Activated T-helper 2 cell treated with anti-CD3 and anti-CD28 coated beads, Interferon-gamma antibody, Interleukin-2, Interleukin-4, amounts not matched to agents 10 μg/mL and 5 μg/mL and 100 μg/mL, durations not matched to agents 14 hours and 24 hours and 36 hours (primary cell): ENCODE measurements at places on chromosomes 16 and 17. TPM values are rescaled to one million over a fixed set of nuclear protein-coding genes. Genes with fewer than 3 reads are reported as not detected.

DNA sequence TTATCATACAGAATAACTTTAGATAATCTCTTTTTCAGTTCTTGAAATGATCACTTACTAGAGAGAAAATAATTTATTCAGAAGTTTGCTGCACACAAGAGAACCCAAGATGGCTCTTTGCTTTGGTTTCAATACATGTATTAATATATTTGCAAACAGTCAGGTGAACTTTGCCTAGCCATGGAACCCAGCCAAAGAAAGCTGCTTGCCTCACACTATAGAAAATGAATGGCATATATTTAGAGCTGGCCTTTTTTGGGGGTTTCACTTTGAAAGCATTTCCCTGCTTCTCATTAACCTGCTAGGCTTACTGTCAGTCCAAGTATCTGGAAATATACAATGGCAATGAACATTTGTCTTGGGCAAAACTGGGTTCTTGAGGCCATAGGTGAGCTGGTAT, 75.3 kb downstream of the MRTFB start:
- H3K36me3 ChIP-seq, result no peaks in the 10 kb centered on the region
- no peak overlapping the region for H3K27ac ChIP-seq
- H3K4me3 ChIP-seq, result no peak overlapping the region
- H3K27me3 ChIP-seq, result no peaks in the 10 kb centered on the region
- H3K4me1 ChIP-seq, result peaks cover 1% of the 10 kb centered on the region

DNA sequence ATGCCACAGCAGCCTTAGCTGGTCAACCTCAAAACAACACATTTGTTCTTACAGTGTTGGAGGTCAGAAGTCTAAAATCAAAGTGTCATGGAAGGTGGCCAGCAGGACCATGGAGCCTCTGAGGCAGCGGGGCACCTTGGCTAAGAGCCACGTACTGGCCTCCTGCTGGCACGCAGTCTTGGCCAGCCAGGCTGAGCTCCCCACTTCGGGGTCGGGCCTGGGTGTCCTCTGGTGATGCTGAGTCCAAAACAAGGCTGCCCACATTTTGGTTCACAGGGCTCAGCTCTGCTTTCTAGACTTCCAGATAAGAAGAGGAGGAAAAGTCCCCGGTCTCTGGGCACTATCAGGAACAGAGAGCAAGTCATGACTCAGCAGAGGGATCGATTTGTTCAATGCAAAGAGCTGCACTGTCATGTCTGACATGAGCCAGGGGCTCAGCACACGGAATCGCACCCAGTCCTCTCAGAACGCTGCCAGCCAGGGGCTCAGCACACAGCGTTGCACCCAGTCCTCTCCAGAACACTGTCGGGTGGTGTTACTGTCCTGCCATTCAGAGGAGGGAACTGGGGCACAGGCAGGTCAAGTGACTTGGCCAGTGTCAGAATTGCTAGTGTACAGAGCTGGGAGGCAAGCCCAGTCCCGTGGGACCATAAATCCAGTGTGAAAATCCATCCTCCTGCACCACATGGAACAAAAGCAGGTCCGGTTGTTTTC, 2.5 kb downstream of the LGALS9 start:
- peaks cover 39% of the 10 kb centered on the region for H3K4me1 ChIP-seq
- no peak for DNase-seq
- H3K27ac ChIP-seq, result no peak overlapping the region
- H3K4me3 ChIP-seq, result no peak overlapping the region
- H3K36me3 ChIP-seq, result peaks cover 17% of the 10 kb centered on the region

DNA sequence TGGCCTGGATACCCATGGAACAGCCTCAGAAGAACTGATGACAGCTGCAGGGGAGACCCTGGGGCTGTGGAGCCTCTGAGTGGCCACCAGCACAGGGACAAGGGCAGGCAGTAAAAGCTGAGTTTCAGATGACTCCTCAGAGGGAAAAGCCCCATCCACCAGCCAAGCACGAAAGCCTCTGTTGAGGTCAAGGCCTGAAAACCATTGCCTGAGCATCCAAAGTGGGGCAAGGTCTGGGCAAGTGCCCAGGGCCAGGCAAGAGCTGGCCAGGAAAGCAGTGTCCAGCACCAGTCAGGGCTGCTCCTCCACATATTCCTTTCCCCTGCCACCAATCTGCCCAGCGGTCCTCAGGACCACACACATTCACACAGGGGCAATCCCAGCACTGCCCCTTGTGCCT, 16.4 kb downstream of the ATP6V0D1 start:
- H3K27me3 ChIP-seq, result no peaks in the 10 kb centered on the region
- no peak for DNase-seq
- no peak overlapping the region for H3K4me3 ChIP-seq
- H3K4me1 ChIP-seq, result peaks cover 4% of the 10 kb centered on the region
- H3K36me3 ChIP-seq, result no peaks in the 10 kb centered on the region
- H3K27ac ChIP-seq, result no peak overlapping the region

GRCh38 chr17:8151120-8151640, 1.0 kb downstream of the PER1 start:
- H3K4me1 ChIP-seq, result peaks cover 25% of the 10 kb centered on the region
- DNase-seq, result peak; percentile 89
- H3K27ac ChIP-seq, result peak overlapping the region; percentile 86
- peak overlapping the region; percentile 94 for H3K4me3 ChIP-seq

Gene PLK1
- total RNA-seq, result 71.6 and 75.3 TPM in 2 replicates

Gene LRRC75A
- total RNA-seq, result 2.0 and 2.6 TPM in 2 replicates

DNA sequence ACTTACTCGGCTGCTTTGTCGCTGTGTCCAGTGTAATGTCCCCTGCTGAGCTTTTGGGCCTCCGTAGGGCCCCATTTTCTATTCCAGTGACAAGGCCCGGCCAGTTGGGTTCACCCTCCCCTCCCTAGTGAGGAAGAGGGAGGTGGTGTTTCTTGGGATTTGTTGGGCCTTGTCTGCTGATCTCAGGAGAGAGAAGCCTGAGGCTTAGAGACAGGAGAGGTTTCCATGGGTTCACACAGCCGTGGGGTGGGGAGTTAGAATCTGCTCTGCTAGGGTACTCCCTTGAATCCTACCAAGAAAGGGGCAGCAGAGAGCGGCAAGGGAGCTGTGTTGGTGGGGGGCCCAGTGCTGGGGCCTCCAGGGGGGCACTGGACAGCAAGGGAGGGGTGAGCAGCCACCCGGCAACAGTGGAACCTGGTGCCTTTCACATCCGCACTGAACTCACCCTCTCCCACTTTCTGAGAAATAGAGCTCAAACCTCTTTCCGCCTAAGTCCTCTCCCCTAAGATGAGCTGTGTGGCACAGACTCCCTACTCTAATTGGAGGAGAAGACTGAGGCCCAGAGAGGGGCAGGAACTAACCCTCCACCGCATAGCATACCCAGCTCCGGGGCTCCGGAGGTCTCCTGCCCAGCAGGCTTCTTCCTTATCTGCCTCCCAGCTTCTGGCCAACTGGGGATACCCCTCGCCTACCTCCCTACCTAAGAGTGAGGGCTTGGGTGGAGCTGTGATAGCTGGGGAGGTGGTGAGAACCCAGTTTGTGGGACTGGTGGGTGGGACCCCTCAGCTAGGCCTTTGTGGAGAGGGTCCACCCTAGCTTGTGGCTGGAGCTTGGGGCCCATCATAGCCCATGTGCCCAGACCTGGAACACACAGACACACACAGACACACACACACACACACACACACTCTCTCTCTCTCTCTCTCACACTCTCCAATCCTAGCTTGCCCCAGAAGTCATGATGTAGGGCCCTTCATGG, 6.8 kb downstream of the TBKBP1 start:
- peaks cover 46% of the 10 kb centered on the region for H3K4me1 ChIP-seq
- peak overlapping the region; percentile 85 for H3K27ac ChIP-seq
- peaks cover 15% of the 10 kb centered on the region for H3K36me3 ChIP-seq
- no peaks in the 10 kb centered on the region for H3K27me3 ChIP-seq

DNA sequence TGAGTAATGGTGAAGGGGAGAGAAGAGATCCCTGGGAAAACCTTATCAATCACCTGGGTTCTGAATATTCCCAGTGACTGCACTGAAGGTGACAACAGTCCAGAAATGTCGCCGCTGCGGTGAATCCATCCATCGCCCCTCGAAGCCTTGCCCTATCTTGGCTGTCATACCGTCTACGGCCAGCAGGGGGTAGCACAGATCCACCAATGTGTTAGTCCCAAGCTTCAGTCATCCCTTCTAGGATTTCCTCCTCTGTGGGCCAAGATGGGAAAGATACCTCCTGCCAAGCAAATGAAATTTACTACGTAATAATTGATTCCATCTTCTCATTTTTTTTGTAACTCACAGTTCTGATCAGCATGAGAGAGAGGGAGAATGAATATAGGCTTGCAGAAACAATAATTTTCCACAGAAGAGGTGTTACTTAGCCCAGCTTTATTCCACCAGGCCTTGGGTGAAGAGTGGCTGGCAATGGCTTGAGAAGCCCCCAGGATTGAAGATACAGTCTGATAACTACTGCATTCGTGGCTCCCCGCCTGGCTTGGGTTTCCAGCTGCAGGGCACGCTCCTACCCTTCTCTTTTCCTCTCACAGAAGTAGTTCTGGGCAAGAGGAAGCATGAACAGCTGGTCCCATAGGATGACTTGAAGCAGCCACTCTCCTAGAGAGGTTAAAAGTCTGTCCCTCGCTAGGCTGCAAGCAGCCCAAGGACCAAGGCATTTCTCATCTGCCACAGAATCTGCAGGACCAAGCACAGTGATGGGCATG, 2.6 kb upstream of the FMNL1 start:
- DNase-seq, result peak; percentile 73
- peaks cover 79% of the 10 kb centered on the region for H3K36me3 ChIP-seq
- peak overlapping the region; percentile 64 for H3K27ac ChIP-seq
- peak overlapping the region; percentile 85 for H3K4me3 ChIP-seq
- peaks cover 28% of the 10 kb centered on the region for H3K4me1 ChIP-seq
- H3K27me3 ChIP-seq, result no peaks in the 10 kb centered on the region

DNA sequence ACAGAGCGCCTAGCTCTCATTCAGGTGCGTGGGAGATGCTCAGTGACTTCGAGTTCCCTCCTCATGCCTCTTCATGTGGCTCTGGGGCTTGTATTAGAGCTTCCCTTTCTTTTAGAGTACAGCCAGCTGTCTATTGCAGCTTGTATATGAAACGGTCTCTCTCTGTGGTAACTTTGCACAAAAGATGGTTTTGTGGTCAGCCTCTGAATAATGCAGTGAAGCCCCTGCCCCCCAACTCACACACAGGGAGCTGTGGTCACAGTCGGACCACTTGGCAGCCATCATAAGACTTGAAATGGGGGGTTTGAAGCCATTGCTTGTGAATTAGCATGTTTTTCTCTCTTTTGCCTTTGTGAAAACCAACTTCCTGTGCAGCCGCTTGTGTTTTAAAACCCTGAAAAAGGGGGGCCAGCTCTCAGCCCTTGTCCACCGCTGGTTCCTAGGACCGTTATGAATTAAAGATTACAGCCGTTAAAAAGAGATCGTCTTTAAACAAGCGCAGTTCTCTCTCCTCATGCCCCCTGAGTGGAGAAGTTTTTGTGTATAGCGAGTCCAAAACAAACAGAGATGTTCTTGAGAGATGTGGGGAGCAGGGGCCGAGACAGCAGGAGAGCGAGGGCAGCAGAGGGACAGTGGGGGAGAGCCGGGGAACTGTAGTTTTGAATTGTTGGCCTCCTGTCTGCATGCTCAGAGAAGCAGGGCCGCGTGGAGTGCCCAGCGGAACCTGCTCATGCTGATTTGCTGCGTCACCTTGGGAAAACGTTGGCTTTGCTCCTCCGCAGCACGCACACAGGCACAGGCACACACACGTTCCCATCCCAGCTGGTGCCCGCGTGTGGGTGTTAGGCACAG, 199.0 kb downstream of the MSI2 start:
- peak overlapping the region; percentile 28 for H3K4me3 ChIP-seq
- H3K27me3 ChIP-seq, result no peaks in the 10 kb centered on the region
- peaks cover 45% of the 10 kb centered on the region for H3K36me3 ChIP-seq
- peaks cover 67% of the 10 kb centered on the region for H3K4me1 ChIP-seq
- peak; percentile 26 for DNase-seq
- peak overlapping the region; percentile 92 for H3K27ac ChIP-seq

Gene PIRT
- total RNA-seq, result not detected in 2 replicates

DNA sequence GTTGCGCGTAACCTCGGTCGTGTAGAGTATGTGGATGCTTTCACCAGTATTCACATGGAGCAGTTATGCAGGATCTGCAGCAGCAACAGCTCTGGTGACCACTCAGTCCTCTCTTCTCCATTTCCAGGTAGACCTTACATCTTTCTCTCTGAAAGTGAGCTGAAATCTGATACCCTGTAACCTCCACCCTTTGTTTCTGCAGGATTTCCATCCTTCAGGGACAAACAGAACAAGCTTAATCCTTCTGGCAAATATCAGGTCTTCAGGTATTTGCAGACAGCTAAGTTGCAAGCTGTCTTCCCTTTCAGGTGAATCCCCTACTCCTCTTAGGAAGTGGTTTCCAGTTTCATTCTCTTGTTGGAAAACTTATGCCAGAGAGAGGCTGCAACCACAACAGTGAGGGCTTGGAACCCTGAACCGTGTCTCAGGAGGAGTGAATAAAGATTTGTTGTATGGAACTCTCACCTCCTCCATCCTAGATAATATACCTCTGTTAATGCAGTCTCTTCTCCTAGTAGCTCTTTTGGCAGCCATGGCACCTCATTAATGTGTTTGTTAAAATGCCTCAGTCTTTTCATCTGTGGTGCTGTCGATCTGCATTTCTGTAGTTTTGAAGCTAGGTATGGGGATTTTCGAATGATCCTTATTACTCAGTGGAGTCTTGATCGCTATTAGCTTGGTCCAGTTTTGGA, 172.5 kb downstream of the PRKCA start:
- DNase-seq, result no peak
- no peak overlapping the region for H3K27ac ChIP-seq
- no peak overlapping the region for H3K4me3 ChIP-seq

DNA sequence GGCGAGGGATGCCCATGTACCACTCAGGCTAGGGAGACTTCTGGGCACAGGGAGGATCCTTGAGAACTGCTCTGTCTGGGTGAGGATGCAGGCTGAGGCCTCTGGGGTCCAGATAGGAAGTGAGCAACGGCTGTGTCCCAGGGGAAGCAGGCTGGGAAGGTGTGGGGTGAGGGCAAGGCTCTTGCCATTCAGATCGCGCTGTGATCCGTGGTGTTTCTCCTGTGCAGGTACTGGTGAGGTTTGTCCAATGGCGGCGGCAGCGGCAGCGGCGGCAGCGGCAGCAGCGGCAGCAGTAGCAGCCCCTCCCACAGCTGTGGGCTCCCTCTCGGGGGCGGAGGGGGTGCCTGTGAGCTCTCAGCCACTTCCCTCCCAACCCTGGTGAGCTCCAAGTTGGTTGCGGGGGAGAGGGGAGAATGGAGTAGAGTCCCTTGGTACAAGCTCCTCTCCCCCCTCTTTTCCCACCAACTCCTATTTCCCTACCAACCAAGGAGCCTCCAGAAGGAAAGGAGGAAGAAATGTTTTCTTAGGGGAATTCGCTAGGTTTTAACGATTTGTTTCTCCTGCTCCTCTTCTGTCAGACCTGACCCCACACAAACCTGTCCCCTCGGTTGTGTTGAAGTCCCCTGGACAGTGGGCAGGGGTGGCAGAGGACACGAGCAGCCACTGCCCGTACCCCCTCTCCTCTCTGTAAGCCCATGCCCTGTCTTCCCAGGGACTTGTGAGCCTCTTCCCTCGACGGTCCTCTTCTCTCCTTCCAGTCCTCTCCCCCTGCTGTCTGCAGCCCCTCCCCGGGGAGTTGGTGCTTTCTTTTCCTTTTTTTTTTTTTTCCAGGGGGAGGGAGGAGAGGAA, 1.9 kb upstream of the PRRT2 start:
- peaks cover 1% of the 10 kb centered on the region for H3K27me3 ChIP-seq
- H3K4me1 ChIP-seq, result peaks cover 40% of the 10 kb centered on the region
- peak overlapping the region; percentile 76 for H3K4me3 ChIP-seq
- peaks cover 41% of the 10 kb centered on the region for H3K36me3 ChIP-seq
- DNase-seq, result no peak
- H3K27ac ChIP-seq, result peak overlapping the region; percentile 60
